Activated CD4-positive, alpha-beta memory T cell treated with anti-CD3 and anti-CD28 coated beads for 36 hours (primary cell): ENCODE measurements at places on chromosomes 4 and X. TPM values are rescaled to one million over a fixed set of nuclear protein-coding genes. Genes with fewer than 3 reads are reported as not detected.

Gene TMSB15C
- 2.7 TPM for total RNA-seq

Gene CENPVL2
- not detected for total RNA-seq

Gene DSPP
- total RNA-seq: not detected

Gene SH3RF1
- total RNA-seq: 0.24 TPM

Gene CTAG1B
- not detected for total RNA-seq

Gene MAGEA4
- not detected for total RNA-seq

Gene IL2
- total RNA-seq: 165 TPM

Gene SYTL5
- total RNA-seq: 0.05 TPM

Gene ALAS2
- not detected for total RNA-seq

Gene PPP2R2C
- total RNA-seq: not detected

Gene MAGEE2
- not detected for total RNA-seq

Gene EBP
- 149 TPM for total RNA-seq

Gene CLTRN
- 0.41 TPM for total RNA-seq

Gene WDR1
- total RNA-seq: 351 TPM

Gene SPANXB1
- total RNA-seq: not detected

Gene CT47A1
- not detected for total RNA-seq

Gene ARMCX4
- 6.3 TPM for total RNA-seq

Gene DCLK2
- not detected for total RNA-seq

Gene ASMT
- 0.52 TPM for total RNA-seq

Gene HSD17B13
- total RNA-seq: 0.12 TPM

Gene HPSE
- total RNA-seq: 16.5 TPM
